ENCODE measurements at places on chromosomes 5 and 9.

DNA sequence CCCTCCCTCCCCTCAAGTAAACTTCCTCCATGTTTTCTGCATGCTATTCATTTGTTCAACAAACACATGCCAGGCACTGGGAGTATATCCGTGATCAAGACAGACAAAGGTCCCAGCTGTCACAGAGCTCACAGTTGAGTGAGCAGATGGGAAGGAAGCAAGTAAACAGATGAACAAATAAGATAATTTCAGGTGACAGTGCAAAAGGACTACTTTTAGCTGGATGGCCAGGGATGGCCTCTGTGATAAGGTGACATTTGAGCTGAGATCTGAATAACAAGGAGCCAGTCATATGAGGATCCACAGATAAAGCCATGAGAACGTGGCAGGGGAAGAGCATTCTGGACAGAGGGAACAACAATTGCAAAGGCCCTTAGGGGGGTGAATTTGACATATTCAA lies 121.7 kb upstream of the RAD23B start:
- DNase-seq = no peak

DNA sequence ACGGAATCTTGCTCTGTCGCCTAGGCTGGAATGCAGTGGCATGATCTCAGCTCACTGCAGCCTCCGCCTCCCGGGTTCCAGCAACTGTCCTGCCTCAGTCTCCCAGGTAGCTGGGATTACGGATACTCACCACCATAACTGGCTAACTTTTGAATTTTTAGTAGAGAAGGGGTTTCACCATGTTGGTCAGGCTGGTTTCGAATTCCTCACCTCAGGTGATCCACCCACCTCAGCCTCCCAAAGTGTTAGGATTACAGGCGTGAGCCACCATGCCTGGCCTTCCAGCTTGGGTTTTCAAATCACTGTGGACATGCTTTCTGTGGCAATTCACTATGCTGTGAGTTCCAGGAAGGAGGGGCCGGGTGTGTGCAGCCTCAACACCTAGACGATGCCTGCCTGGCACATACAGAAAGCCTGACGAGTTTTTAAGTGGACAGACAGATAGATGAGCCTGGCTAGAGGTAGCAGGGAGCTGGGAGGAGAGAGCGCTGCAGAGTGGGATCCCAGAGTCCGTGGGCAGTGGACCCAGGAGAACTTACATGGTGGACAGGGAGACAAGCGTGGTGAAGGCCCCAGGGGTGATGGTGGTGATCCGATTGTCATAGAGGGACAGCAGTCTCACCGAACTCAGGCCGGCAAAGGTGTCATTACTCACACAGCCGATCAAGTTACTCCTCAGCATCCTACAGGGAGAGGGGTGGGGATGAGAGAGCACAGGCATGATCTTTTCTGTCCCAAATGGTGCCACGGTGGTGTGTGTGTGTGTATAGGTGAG lies 173.4 kb upstream of the PANK3 start:
- no peak for DNase-seq

DNA sequence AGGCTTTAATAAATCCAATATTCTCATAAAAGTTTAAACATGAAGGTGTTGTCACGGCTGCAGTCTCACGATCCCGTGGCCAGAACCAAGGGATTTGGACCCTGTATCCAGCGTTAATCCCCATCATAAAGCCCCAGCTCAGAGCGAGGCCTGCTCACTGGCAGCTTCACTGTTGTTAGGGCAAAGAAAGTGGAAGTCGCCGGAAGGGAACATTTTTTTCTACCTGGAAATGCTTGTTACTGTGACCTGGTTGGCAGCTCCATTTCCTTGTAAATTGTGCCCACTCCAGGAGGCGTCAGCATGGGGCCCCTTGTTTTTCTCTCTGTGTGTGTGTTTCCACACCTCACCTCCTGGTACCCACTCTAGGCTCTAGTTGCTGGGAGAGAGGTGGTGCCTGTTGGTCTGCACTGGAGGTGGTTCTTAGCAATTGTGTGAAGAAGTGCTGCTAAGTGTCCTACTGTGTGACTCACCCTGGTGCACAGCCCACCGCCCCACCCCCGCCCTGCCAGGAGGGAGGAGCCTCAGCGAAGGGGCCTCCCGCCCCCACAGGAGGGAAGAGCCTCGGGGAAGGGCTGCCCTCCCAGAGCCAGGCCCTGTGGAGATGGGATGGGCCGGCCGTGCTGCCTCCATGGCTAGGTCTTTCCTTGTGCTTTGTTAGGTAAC lies 105.1 kb downstream of the EHMT1 start:
- peak; percentile 15 for DNase-seq

- no peak for DNase-seq
These were observed 398.3 kb downstream of the IRX2 start for GRCh38 chr5:2353211-2353610.

DNA sequence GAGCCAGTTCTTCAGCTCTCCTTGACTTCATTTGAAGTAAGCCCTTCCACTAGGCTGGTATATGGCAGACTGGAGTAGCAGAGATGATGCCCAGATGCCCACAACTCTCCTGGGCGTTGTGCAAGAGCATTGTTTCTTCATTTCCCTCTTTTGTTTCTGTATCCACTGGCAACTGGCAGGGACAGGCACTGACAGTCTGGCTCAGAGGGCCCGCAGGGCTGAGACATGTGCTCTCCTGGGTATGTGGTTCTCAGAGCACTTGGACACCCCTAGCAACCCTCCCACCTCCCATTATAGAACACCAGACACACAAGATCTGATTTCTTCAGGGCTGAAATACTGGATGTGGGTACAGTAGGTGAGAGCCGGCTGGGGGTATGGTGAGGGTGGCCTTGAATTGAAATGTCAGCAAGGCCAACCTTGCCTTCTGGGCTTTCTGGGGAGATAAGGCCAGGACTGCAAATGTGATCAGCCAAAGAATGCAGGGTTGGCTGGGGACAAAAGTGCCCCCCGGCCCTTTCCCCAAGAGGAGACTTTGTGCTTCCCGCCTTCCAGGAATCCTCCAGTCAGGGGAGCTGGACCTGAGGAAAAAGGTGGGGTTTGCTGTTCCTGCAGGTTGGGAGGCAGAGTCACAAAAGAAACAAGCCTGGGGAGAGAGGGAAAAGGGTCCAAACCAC lies 28.6 kb upstream of the CTNNA1 start:
- no peak for DNase-seq

DNA sequence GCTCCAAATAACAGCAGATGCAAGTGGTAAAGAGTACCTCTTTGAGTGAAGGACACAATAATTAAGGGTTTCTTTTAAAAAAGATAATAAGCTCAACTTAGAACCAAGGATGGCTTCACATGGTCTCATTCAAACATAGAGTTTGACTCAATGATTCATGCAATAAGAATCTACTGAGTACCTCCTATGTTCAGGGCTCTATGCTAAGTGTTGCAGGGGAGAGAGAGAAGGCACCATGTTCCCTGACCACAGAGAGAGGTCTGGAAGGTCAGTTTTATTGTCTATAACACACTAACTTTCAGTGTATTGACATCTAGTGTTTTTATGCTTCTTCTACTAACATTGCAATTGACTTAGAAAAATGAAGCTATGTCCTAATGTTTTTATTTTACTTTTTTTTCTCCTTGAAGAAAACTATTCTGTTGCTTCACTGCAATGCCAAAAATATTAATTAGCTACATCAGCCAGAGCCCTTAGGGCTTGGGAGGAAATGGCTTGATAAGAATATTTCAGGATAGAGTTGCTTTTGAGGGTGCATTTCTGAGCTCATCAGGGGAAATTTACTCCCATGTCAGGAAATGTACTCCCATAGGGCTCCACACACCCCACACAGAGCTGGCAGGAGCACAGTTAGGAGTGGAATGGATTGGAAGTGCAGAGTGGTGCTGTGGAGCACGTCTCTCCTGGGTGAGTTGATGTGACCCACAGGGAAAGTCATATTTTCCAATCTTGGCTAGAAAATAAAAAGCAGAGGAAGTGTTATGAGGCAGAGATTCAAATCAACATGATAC lies 106.6 kb downstream of the PDE8B start:
- DNase-seq = no peak

DNA sequence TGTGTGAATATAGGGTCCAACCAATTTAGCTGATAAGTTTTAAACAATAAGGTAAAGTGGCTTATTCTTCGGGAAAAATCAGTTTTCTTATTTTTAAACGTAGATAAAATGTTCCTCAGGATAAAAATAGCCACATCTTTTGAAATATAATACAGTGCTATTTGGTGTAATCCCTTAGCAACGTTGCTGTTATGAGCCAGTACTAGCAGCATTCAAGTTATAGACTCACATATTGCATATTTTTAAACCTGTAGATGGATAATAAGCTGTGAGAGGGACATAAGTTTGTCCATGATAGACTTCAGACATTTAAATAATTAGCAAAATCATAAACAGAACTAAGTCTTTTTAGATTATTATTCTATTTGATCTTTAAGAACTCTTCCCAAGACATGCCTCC lies 6.3 kb downstream of the PDE4D start:
- DNase-seq = no peak

All from activated CD4-positive, alpha-beta T cell treated with anti-CD3 and anti-CD28 coated beads, Interleukin-2, amount 50 U/mL, for 4 hours (primary cell).